H4 (cell line): ENCODE measurements at places on chromosomes 3 and 15. TPM values are rescaled to one million over a fixed set of nuclear protein-coding genes. Genes with fewer than 3 reads are reported as not detected.

- no peak for DNase-seq
Observed at GRCh38 chr3:175807175-175807574, 948.0 kb downstream of the NAALADL2 start.

GRCh38 chr3:21226086-21226485 is 524.9 kb downstream of the ZNF385D start:
- no peak for DNase-seq

- no peak for DNase-seq
Observed at GRCh38 chr15:99341786-99342185, 90.5 kb downstream of the LRRC28 start.

The RTP1 gene
- total RNA-seq, result 0.29 TPM in 1 of 2 replicates, not detected in the other

GRCh38 chr3:22886439-22887068 is 316.6 kb upstream of the UBE2E2 start:
- no peak for DNase-seq

The ANKRD34C gene
- 0.19 TPM in 1 of 2 replicates, not detected in the other for total RNA-seq

GRCh38 chr15:69869291-69869690 is 228.4 kb downstream of the TLE3 start:
- no peak for DNase-seq

DNA sequence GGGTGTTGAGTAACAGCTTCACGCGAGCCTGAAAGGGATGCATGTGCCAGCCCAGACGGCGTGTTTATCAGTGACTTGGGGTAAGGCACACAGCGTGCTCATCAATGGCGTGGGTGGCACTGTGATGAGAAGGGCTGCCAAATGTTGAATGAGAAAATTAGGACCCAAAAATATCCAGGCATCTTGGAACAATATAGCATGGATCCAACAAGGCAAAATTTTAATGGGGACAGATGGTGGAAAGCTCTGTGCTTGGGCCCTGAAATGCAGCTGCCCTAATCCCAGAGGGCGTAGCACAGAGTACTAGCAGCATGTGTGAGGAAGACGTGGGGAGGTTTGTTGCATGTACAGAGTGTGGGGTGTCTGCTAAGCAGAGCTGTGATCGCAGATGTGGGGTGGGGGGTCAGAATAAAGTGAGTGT is 48.9 kb downstream of the SSUH2 start:
- no peak for DNase-seq

- peak; percentile 9 for DNase-seq
Observed at GRCh38 chr3:170128977-170129431, 52.5 kb downstream of the PHC3 start.
